ENCODE measurements at places on chromosomes 2 and 18.

DNA sequence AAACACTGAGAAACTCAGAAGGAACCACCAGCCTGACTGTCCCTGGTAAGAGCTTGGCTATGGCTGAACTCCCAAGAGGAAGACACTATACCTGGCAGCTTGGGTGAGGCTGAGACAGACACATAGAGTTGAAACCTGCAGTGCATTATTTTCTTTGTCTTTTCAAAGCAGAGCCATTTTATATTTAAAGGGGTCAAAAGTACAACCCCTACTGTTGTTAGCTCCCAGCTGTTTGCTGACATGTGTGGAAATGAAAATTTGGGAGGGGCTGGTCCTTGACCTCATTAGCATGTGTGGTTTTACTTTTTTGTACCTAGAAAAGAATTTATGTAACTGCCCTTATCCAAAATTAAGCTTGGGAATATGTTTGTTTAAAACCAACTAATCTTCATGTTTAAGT lies 309.0 kb downstream of the RPRM start:
- DNase-seq = no peak

GRCh38 chr2:27249891-27250651 lies 12.8 kb downstream of the SLC30A3 start:
- DNase-seq = peak; percentile 54

DNA sequence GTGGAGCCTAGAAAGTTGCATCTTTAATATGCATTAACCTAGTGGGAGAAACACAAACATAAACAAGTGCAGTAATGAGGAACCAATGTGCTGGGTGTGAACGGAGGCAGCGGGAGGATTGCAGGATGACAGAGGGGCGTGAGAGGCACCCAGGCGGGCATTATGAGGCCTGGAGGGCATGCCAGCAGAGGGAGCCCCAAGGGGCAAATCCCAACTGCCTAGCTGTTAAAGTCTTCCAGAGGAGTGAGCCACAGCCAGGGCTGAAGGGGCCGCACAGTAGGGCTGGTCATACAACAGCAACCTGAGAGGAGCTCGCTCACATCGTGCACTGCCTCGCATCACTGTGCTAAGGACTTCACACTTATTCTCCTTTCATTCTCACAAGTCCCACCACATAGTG lies 13.3 kb upstream of the PRELID3A start:
- peak; percentile 64 for DNase-seq

GRCh38 chr2:159455330-159455918 lies 160.9 kb downstream of the BAZ2B start:
- no peak for DNase-seq

GRCh38 chr2:153391131-153391530 lies 87.4 kb downstream of the RPRM start:
- DNase-seq = no peak

DNA sequence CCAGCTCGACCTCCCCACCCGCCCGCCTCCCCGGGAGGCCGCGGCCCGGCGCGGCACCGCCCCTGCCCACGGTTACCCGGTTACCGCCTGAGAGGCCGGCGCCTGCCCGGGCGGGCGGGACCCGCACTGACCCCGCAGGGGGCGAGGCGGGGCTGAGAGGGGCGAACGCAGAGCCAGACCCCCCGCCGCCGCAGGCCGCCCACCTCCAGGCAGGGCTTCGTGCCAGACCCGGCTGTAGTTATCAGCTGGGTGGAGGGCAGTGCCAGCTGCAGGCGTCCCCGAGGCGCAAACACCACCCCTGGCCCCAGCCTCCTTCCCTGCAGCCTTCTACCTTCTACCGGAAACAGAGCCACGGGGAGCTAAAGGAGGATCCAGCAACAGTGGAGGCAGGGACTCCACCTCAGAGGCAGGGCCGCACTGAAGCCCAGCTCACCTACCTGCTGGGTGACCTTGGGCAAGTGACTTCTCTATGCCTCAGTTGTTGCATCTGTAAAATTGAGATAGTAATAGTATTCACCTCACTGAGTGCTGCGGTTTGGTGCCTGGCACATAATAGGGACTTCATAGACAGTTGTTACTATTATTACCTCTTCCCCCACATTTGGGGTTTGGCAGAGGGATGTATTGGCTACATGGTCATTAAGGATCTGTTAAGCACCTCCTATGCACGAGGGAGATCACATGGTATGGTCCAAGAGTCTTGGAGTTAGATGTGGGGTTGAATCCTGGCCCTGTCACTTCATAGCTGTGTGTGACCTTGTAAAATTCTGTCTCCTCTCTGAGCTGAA lies 231.6 kb upstream of the SMAD2 start:
- no peak for DNase-seq

DNA sequence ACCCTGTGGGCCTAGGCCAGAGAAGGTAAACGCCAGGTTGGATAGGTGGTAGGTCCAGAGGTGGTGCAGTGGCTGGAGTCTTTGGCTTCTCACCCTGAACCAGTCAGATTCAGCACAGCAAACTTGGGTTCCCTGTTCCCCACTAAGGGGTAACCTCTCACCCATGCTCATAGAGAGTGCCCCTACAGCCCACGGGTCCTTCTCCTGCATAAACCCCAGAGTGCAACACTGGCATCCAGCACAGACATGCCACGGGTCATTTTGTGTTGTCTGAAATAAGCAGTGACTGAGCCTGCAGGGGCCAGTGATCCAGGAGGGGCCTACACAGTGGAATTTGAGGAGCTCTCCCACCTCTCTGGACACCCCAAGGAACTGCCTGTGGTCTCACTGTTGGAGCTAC lies 40.5 kb upstream of the ATP6V1B1 start:
- DNase-seq = no peak

DNA sequence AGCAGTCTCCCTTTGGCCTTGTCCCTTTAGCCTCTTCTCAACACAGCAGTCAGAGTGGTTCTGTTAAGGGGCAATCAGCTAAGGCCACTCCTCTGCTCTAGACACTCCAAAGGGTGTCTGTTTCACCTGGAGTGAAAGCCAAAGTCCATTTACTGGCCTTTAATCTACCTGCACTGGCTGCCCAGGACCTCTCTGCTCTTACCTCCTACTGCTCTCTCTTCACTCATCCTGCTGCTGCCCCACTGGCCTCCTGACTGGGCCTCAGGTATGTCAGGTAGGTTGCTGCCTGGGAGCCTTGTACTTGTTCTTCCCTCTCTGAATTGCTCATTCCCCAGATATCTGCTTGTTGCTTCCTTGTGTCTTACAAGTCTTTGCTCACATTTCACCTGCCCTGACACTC lies 68.2 kb downstream of the PIKFYVE start:
- DNase-seq = no peak

DNA sequence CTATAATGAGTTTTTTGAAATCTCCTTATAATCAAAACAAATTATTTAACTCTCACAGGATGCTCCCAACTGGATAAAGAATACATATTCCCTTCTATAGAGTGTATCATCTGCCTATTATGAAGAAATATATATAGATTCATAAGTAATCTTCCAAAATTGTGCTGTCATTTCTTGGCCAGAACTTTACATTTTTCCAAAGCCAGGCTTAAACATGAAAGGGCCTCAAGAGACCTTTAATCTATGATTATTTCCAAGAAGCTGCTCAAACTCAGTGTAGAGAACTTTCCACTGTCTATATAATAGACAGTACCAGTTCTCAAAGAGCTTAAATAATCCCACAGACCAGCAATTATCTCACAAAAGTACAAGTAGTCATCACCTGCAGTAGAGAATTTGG lies 211.0 kb downstream of the AKAIN1 start:
- no peak for DNase-seq

DNA sequence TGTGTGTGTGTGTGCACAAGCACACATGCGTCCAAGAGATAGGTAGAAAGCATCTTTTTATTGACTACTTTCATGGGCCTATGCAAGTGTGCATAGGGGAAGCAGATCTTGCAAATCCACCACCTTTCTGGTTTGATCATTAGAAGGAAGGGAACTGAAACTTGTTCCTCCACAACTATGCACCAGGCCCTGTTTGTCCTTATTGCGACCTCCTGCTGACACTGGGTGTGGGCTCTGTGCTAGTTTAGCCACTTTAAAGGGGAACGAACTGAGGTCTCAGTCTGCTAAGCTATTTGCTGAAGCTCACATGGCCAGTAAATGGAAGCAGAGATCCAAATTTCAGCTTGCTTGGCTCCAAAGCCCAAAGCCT lies 32.1 kb upstream of the INSIG2 start:
- no peak for DNase-seq

GRCh38 chr2:233992513-233993217 lies 57.8 kb upstream of the SPP2 start:
- DNase-seq = no peak

DNA sequence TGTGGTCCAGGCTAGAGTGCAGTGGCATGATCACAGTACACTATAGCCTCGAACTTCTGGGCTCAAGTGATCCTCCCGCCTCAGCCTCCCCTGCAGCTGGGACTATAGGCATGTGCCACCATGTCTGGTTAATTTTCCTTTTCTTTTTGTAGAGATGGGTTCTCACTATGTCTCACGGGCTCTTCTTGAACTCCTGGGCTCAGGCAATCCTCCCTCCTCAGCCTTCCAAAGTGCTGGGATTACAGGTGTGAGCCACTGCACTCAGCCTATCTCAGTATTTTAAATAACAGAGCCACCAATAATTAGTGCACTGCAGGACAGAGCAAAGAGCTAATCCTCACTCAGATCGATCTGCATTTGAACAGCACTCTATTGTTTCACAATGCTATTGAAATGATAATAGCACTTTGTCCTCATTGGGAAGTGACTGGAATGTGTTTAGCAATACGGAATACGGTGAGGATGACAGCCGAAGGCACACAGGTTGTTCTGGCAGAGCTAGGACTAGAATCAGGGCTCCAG lies 335.9 kb downstream of the DLGAP1 start:
- no peak for DNase-seq

GRCh38 chr18:9719421-9719981 lies 11.4 kb downstream of the RAB31 start:
- no peak for DNase-seq

GRCh38 chr2:28228434-28228995 lies 164.1 kb upstream of the FOSL2 start:
- DNase-seq = peak; percentile 25

- peak; percentile 6 for DNase-seq
Measured at GRCh38 chr18:68438983-68439382, 275.9 kb downstream of the TMX3 start.

DNA sequence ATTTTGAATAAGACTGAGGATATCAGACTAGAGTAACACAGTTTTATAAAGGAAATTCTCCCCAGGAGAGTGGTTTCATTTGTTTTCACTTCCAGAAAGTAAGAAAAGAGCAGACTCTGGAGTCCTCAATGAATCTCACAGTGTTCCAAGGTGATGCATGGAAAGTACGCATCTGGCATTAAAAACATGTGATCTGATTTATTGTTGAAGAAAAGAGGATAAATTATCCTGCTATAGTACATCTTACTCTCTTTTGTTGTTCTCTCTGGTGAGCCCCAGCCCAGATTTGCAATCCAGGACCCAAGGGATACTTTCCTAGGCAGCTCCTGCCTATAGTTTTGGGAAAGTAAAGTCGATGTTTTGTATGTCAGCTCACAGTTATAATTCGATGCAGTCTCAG lies 285.9 kb downstream of the CTNNA2 start:
- DNase-seq = no peak

- DNase-seq = no peak
Measured at GRCh38 chr2:75807992-75808391, 97.3 kb upstream of the GCFC2 start.

DNA sequence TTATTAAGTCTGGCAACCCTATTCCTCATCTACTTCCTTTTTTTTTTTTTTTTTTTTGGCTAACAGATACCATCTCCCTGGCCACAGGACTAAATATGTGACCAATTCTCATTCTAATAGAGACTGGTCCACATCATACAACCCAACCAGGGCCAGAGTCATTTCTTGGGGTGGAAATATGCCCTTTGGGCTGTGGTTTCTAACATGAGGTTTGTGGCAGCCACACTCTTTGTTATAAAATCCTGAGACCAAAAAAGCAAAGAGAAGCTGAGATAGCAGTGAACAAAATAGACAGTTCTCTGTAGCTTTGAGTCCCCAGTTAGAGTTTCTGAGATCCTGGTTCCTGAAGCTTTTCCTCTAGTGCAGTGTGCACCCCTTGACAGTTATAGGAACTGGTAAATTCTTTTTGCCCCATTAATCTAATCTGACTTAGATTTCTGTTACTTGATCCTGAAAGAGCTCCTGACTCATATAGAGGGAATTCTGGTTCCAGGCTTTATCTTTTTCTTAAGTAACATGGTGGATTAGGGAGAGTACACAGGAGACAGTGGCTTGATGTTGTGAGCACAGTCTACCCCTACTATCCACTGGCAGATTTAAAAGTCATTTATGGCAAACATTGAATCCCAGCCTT lies 86.8 kb downstream of the MAIP1 start:
- no peak for DNase-seq

DNA sequence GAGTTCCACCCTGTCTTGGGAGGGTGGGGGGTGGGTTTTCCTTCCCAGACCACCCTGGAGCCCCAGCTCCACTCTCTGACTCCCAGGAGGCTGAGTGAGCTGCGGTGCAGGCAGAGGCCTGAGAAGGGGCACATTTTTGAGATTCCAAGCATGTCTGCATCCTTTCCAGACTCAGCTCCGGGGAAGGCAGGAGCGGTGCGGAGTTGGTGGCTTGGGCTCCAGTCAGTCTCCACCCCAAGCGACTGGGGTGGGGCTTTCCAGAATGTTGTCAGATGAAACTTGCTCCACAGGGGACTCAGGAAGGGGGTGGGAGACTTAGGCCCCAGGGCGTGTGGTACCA lies 44.2 kb upstream of the HS6ST1 start:
- no peak for DNase-seq

GRCh38 chr2:12556762-12557161 lies 160.0 kb upstream of the TRIB2 start:
- DNase-seq = no peak

- DNase-seq = no peak
Measured at GRCh38 chr2:239370876-239371725, 29.7 kb downstream of the HDAC4 start.

GRCh38 chr2:41500895-41501294 lies 546.9 kb upstream of the PKDCC start:
- DNase-seq = no peak

GRCh38 chr2:72995430-72996116 lies 75.9 kb downstream of the SFXN5 start:
- DNase-seq = no peak

- no peak for DNase-seq
Measured at GRCh38 chr2:6968319-6969100, 51.3 kb downstream of the RNF144A start.

GRCh38 chr2:74845991-74846390 lies 12.1 kb downstream of the HK2 start:
- DNase-seq = no peak

Measured in Kasumi-1 (cell line).